ENCODE measurements at places on chromosomes 12 and 14.

GRCh38 chr12:76785407-76785806 is 21.5 kb downstream of the ZDHHC17 start:
- no peak for DNase-seq

GRCh38 chr12:4802841-4803240 is 82.6 kb downstream of the GALNT8 start:
- DNase-seq = no peak

DNA sequence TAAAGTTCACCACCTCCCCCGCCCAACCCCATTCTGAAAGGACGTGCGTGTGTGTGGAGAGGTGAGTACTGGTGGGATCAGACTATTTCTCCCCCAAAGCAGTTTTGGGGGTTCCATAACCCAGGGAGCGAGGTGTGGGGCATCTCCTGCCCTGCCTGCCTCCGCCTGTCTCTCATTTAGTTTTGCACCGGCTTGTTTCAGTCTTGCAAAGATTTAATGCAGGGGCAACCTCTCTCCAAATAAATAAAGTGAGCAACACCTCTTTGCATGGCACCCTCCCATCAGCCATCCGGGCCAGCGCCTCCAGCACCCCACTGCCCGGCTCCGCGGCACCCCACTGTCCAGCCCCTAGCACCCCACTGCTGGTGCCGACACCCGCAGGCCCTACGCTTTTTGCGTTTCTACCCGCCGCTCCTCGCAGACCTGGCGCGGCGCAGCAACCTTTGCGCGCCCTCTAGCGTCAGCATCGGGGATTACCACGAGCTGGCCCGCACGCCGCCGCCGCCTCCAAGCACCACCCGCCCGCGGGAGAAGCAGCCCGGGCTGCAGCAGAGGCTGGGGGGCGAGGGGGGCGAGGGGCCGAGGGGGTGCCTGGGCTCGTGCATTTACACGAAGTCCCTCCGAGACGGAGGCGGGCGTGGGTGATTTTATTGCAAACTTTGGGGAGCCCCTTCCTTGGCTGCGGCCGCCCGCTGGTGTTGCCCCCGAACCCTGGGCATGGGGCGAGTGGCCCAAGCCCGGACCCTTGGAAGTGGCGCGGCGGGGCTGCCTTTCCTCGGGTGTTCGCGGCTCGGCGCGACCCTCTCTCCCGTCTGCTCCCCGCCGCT is 55.8 kb upstream of the VRK1 start:
- peak; percentile 37 for DNase-seq

- peak; percentile 67 for DNase-seq
Observed at GRCh38 chr14:23130871-23131270, 11.8 kb upstream of the CEBPE start.

- no peak for DNase-seq
Observed at GRCh38 chr14:100571837-100572236, 15.4 kb downstream of the BEGAIN start.

- no peak for DNase-seq
Observed at GRCh38 chr12:126163984-126164383, 1098.7 kb downstream of the AACS start.

DNA sequence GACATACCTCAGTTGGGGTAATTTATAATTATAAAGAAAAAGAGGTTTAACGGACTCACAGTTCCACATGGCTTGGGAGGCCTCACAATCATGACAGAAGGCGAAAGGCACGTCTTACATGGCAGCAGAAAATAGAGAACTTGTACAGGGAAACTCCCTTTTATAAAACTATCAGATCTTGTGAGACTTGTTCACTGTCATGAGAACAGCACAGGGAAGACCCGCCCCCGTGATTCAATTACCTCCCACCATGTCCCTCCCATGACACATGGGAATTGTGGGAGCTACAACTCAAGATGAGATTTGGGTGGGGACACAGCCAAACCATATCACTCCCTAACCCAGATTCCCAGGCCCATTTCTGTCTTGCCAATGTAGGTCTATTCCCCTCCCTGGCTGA is 22.1 kb downstream of the MYO1H start:
- DNase-seq = no peak

DNA sequence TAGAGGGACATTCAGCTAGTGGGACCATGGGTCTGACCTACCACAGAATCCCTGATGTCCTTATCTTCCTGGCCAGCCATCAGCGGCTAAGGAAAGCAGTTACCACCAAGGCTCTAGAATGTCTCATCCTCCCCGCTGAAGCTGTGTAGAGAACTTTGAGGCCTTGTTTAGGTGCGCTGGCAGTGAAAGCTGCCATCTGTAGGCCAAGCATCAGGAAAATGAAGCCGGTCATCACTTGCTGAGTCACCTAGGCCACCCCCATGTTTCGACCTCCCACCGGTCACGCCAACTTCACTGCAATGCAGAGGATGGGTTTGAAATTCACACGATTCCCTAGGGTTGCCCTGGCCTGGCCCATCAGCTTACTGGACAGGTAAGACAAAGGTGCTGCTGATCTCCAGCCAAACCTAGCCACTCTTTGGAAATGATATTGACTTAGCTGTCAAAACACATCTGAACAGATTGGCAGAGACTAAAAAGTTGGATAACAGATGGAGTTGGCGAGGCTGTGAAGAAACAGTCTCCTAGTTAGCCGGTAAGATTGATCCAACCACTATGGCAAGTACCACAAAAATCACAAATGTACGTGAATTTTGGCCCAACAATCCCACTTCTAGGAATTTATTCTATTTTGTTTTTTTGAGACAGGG is 52.0 kb downstream of the NOS1 start:
- no peak for DNase-seq

- no peak for DNase-seq
Observed at GRCh38 chr14:93240678-93241000, 33.6 kb downstream of the UBR7 start.

GRCh38 chr12:89528434-89528833 is 2.6 kb upstream of the POC1B start:
- DNase-seq = no peak

DNA sequence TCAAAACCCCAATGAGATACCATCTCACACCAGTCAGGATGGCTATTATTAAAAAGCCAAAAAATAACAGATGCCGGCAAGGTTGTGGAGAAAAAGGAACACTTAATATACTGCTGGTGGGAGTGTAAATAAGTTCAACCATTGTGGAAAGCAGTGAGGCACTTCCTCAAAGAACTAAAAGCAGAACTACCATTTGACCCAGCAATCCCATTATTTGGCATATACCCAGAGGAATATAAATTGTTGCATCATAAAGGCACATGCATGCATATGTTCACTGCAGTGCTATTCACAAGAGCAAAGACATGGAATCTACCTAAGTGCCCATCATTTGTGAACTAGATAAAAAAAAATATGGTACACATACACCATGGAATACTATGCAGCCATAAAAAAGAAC is 59.9 kb downstream of the MGST1 start:
- DNase-seq = no peak

DNA sequence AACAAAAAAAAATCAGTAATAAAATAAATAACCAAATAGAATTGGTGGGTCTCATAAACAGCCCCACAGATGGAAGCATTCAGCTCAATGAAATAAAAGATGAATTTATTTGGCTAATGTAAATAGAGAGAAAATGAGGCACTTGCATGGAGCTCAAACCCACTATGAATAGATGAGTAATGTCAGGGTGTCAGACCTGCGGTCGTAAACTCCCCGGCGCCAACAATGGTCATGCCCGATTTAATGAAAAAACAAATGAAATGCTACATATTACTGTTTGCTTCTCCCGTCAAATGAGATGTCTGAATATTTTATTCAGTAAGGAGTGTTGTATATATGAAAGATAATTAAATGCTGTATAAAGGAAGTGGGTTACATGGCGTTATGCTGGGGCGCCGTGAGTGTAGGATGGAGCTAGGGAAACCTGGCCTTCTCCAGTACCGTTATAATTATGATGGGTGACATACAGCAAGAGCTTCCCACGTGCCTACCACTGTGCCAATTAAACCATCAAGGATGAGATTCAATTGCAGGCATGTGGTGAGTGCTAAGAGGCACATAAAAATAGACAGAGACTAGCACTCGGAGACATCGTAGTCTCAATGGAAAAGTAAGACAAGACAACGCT is 648.1 kb downstream of the BCL11B start:
- DNase-seq = no peak

- no peak for DNase-seq
Observed at GRCh38 chr12:121911824-121912585, 6.4 kb upstream of the CFAP251 start.

DNA sequence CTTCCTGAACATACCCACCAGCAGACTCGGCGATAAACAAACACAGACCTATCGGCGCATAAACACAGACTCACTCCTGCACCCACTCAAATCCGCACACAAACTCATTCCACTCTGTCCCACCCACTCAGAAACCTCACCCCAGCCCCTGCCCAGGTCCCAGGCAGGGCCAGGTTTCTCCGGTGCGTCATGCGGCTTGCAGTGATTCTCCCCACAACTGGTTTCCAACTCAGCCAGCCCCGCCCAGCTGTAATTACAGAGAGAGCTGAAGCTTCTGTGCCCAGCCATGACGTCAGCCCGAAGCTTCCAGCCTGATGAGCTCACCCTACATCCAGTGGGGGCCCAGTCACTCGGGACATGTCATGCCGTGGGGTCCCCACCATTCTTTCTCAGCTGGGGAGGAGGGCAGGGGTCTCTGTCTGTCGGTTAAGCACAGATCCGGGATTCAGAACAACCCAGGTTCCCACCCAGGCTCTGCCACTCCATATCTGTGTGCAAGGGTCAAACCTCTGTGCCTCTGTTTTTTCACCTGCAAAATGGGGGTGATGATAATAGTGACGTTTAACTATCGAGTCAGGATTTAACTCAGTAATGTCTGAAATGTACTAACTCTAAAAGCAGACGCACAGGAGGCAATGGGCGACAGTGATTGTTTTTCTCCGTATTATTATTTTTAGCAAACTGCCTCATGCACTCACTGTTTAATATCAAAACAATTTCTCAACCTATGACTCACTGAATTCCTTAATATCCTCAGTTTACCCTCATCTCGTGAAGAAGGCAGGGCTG is 2.3 kb upstream of the HSPB8 start:
- DNase-seq = peak; percentile 96

- DNase-seq = peak; percentile 72
Observed at GRCh38 chr12:67811437-67812361, 163.2 kb downstream of the DYRK2 start.

GRCh38 chr14:89351516-89352404 is 65.3 kb downstream of the FOXN3 start:
- peak; percentile 21 for DNase-seq

DNA sequence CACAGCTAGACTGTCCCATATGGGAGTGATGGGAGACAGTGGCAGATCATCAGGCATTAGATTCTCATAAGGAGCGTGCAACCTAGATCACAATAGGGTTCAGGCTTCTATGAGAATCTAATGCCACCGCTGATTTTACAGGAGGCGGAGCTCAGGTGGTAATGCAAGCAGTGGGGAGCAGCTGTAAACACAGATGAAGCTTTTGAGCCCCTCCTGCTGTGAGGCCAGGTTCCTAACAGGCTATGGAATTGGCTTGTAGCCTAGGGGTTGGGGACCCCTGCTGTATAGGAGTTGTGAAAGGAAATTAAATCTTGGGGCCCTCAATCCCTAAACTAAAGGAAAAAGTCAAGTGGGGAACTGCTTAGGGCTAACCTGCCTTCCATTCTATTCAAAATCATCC is 29.6 kb downstream of the ADIPOR2 start:
- no peak for DNase-seq

DNA sequence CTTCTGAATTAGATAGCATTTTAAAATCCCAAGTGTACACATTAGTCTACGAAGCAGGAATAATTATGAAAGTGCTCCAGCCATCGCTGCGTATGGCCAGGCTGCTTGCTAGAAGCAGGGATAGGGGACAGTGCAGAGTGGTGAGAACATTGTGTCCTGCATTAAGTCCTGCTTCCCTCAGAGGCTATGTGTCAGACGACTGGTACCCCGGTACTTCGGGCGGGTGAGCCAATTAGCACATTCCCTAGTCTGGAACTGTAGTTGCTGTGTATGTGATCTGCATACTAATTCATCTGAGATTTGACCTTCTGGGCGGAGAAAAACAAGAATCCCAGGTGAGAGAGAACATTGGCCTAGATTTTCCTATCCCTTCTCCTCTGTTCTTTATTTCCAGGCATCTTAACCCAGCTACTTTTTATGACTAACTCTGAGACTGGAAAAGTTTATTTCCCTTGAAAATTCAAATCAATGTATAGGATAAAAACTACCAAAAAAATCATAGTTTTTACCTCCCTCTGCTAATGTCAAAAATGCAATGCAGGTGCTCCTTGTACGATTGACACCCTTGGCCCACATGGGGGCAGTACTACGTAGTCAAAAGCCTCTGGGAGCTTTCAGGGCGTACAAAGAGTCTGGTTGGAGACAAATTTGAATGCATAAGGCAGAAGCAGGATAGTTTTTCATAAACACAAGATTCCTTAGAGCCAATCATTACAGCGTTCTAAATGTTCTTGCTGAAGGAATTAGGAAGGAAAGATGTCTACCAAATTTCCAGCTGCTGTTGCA is 764.3 kb downstream of the NOVA1 start:
- DNase-seq = no peak

GRCh38 chr14:61720741-61721140 is 25.4 kb downstream of the HIF1A start:
- no peak for DNase-seq

- no peak for DNase-seq
Observed at GRCh38 chr14:29721586-29721985, 206.1 kb downstream of the PRKD1 start.

GRCh38 chr14:75283833-75284563 is 5.4 kb downstream of the FOS start:
- no peak for DNase-seq

DNA sequence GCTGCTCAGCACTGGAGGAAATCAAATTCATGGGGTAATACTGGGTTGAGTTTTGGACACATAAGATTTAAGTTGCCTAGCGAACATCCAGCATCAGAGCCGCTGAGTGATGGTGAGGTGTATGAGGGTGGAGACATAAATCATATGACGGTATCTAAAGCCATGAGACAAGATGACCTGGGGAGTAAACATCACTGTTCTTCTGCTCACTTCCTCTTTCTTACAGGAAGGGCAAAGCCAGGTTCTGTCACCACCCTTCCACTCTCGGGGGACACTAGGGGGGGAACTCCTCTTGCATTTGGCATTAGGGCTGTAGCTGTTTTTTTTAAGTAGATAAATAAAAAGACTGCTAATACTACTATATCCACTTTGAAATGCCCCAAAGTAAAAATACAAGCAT is 24.0 kb downstream of the PRDM4 start:
- no peak for DNase-seq
